Muscle of arm (tissue), 14 donors: ENCODE measurements at places on chromosomes 7 and 10. TPM values are rescaled to one million over a fixed set of nuclear protein-coding genes. Genes with fewer than 3 reads are reported as not detected.

The SPACDR gene
- polyA plus RNA-seq, result 1.3 TPM

The CDHR3 gene
- 28.2 TPM for polyA plus RNA-seq

The VIPR2 gene
- 9.5 TPM for polyA plus RNA-seq

The NUTM2E gene
- not detected for polyA plus RNA-seq

- no peak for DNase-seq
These were observed 7.3 kb downstream of the TFPI2 start for GRCh38 chr7:93883078-93883916.

DNA sequence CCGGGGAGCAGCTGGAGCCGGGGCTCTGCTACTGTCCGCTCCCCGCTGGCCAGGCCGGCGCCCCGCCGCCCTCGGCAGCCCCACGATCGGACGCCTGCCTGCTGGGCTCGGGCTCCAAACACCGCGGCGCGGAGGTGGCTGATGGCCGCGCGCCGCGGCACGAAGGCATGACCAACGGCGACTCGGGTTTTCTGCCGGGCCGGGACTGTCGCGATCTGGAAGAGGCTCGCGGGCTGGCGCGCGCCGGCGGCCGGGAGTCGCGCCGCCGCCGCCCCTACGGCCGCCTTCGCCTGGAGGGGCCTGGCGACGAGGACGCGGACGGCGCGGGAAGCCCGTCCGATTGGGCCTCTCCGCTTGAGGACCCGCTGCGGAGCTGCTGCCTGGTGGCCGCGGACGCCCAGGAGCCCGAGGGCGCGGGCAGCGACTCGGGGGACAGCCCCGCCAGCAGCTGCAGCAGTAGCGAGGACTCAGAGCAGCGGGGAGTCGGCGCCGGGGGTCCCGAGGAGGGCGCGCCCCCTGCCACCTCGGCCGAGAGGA, 570 bp downstream of the TBC1D12 start:
- no peak for DNase-seq

DNA sequence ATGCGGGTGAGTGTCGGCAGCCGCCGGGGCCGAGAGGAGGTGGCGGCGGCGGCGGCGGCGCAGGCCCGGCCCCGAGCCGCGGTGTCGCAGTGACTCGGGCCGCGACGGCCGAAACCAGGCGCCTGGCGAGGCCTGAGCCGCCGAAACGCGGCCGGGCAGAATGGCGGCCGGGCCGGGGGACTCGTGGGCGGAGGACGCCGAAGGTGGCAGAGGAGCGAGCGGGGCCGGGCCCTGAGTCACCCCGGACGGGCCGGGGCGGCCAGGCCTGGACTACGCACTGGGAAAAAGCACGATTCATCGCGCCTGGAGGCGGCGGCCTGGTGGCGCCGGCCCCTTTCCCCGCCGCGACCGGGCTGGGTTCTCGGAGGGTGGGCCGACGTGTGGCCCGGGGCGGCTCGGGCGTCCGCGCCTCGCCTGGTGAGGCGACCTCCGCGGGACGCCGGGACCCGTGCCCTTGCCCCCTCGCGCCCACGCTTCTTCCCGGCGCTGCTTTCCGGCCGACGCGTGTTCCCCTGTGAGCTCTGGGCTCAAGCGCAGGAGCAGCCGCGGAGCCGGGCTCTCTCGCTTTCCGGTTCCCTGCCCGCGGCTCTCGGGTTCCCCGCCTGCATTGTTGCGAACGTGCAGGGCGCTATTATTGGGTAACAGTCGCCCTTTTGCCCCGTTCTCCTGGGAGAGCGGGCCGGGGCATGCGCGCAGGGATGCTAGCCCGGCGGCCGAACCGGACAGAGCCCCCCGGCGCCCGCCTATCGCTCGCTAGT, 500 bp downstream of the CUL1 start:
- peak; percentile 45 for DNase-seq

- DNase-seq, result no peak
These were observed 79.2 kb downstream of the EPDR1 start for GRCh38 chr7:37999673-38000072.

DNA sequence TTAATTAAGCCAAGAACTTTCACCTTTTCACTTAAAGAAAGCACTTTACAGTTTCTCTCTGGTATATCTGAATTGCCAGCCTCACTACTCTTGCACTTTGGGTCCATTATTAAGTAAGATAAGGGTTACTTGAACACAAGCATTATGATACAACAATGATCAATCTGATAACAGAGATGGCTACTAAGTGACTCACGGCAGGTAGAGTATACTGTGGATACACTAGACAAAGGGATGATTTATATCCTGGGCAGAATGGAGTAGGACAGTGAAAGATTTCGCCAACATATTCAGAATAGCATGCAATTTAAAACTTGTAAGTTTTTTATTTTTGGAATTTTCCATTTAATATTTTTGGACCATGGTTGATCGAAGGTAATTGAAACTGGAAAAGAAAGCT, 34.3 kb upstream of the ITGB8 start:
- no peak for DNase-seq

DNA sequence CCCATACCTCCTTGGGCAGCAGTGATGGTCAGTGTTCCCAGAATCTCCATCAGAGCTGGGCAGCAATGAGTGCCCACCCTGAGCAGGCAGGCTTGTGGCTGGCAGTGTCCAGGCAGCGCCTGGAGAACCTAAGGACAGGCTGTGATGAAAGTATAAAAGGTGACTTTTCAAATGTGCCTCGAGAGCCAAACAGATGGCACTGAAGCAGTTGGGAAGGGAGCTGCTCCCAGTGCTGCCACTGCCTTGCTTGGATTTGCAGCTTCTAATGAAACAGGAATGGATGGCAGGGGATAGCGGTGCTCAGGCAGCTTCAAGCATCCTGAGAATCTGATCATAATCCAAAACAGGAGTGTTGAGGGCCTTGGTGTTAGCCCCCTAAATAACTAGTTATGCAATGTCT, 179.8 kb upstream of the AOAH start:
- no peak for DNase-seq

- no peak for DNase-seq
These were observed 44.1 kb downstream of the C10orf105 start for GRCh38 chr10:71675295-71675970.
